ENCODE measurements at places on chromosomes 2 and 18.

DNA sequence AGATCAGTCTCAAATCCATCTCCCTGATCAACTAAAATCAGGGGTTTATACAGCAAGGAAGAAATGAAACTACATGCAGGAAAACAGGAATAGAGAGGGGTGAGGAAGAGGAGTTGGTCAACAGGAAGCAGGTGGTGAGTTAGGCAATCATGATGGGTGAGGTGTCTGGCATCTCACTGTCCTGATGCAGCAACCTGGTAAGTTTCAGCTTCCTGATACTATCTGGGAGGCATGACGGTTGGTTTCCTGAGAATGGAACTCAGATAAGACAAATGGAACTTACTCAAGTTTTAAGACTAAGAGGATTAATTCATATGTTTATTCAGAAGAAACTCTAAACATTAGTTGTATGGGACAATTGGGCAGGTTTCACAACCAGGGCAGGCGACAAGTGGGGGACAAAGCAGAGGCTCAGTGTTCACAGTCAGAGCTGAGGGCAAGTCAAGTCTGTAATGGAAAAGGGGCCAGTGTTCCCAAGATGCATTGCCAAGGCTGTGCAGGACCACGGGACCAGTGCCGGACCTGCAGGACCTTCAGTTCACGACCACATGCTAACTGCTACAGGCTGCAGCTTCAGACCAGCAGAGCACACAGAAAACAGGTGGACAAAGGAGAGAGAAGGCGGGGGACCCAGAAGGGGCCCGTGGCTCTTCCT is 17.7 kb upstream of the GALM start:
- no peak for DNase-seq

DNA sequence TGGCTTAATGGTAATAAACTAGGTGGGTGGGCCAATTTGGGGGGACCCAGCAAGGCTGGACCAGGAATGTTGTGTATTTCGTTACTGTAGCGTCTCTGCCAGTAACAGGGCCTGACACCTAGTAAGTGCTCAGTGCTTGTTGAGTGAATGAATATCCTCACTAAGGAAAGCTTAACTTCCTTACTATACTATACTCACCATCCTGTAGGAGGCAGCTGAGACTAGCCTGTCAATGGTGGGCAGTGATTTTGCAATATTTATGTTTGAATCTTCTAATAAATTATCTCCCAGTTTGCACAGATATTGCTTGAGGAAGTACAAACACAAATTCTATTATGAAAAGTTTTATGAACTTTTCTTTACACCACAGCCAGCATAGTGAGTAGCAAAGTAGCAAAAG is 370.7 kb upstream of the SYT4 start:
- DNase-seq: no peak

DNA sequence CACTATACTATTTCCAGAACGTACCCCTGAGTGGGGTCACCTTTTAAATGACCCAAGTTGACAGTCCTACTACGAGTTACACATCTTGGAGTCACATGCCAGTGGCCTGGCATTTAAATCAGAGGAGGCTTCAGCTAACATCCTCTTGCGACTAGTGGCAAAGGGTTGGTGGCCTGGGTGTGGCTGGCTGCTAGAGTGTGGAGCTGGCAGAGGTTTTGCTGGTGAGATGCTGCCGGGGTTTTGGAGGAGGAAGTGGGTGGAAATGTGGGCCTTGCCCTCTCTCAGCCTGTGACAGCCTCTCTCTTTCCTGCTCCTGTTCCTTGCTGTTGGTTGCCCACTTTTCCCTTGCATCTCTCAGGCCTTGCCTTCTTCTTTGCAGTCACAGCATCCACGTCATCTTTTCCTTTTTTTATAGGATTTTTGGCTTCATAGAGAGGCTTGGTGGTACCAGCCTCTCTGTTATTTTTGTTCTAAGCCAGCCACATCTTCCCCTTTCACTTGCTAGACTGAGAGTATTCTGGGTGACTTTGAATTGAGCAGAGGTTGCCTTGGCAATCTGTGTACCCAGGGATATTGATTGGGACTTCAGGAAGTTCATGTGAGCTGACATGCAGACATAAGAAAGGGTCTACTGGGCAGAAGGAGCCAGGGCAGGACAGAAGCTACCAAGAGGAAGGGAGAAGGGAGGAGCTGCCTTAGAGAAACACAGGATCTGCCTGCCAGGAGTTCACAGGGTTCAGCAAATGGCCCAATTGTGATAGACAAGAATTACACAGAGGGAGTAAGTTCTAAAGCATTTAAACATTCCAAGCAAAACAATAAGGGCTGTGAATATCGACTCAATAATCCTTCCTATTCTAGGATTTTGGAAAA is 55.4 kb downstream of the CDC42EP3 start:
- no peak for DNase-seq

GRCh38 chr2:15838481-15839090 is 101.8 kb upstream of the MYCN start:
- no peak for DNase-seq

- no peak for DNase-seq
Measured at GRCh38 chr2:113863144-113863543, 26.7 kb upstream of the ACTR3 start.

DNA sequence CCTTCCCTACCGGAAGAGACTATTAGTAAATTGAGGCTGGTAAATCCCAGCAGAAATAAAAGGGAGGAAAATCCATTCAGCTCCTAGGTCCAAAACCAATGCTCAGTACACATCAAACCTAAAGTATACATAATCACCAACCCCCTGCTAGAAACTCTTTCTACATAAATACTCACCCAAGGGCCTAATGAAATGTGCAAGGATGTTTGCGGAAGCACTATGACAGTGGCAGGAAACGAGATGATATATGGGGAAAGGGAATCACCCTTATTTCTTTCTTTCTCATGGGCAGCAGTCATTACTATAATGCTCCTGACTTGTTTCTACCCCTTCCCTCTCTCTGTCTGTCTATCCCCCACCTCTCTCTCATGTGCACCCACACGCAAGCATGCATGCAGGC is 1.3 kb upstream of the SCTR start:
- no peak for DNase-seq

All from amniotic stem cell (primary cell).